ENCODE measurements at places on chromosomes 4 and X.
A peak's percentile ranks its signal among the peaks of the same experiment; 100 is the strongest.

DNA sequence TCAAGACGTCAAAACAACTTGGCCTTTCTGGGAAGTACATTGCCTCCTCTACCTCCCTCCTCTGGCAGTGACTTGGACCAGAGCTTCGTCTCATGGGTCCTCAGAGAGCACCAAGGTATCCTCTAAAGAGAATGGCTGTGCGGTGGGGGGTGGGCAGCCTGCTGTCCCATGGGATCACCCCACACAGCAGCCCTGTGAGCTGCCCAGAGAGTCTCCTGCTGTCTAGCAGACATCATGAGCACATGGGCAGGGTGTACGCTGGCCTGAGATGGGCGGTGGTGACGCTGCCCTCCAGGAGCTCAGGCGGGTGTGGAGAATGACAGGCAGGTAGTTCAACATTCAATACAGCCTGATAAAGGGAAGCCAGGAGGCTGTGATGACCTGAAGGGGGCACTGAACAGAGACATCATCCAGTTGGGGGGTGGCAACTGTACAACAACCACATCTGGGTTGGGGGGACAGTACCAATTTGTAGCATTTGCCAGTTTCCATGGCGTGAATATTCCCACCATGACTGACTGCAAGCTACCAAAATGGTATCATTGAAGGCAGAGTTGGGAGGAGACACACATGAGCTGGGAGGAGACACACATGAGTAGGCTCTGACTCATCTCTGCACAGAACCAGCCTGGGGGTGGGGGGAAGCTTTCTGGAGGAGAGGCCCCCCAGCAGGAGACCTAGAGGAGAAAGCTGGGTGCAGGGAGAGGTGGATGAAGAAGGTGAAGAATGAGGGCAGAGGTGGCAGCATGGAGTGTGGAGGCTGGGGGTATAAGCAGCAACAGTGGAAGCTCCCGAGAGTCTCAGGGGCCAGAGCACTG is 35.9 kb downstream of the C4orf50 start:
- DNase-seq = no peak

DNA sequence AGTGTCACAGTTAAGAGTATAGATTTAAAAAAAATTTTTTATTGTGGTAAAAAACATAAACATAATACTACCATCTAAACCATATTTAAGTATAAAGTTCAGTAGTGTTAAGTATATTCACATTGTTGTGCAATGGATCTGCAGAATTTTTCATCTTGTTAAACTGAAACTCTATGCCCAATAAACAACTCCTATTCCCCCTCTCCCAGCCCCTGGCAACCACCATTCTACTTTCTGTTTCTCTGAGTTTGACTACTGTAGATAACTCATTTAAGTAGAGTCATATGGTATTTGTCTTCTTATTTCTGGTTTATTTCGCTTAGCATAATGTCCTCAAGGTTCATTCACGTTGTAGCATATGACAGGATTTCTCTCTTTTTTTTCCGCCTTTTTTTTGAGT is 112.4 kb downstream of the PTTG2 start:
- DNase-seq = no peak

GRCh38 chr4:112546476-112546875 is 30.5 kb upstream of the NEUROG2 start:
- no peak for DNase-seq

GRCh38 chr4:89331686-89332544 is 24.3 kb upstream of the GPRIN3 start:
- peak; percentile 36 for DNase-seq

DNA sequence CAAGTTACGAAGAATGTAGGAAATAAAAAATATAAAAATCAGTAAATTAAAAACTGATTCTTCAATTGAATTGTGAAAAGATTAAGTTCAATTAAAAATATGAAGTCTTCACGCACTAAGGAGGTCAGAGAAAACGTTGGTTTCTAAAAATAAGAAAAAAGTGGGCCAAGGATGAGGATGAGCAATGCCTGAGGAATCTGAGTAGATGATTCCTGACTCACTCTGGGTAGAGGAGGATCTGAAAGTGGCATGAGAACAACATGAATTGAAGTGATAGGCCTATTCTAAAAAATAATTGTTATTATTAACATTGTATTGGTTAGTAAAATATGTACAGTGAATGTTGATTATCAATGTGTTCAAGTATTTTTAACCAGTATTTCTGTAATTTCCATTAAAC is 444.2 kb downstream of the GRIA2 start:
- DNase-seq = no peak

DNA sequence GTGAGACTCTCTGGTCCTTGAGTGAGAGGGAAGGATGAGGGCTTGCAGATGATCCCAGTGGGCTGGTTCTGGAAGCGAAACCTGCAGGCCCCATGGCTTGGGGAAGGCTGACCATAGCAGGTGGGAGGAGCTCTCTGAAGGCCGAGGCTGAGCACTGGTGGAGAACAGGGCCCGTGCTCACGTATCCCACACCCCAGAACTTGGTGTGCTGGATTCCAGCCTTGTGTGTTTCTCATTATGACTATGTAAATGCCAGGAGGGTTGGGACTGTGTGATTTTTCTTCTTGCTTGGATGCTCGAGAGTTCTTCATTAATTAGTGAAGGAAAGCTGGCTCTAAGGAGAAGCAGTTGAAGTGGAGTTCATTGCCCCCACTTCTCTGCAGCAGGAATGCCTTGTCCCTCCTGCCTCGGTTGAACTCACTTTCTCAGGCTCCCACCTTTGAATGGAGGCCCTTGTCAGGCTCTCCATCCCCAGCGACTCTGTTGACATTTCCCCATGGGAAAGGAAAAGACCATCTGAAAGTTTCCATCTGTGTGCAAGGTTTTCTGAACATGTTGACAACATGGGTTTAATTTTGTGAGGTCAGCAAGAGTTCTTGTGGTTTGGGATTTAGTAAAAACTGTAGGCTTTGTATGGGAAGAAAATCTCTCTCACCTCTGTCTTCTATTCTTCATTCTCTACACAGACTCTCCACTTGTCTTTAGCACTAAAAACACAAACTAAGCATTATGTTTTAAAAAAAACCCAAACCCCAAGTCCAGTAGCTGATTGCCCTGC is 57.7 kb downstream of the TBL1X start:
- no peak for DNase-seq

DNA sequence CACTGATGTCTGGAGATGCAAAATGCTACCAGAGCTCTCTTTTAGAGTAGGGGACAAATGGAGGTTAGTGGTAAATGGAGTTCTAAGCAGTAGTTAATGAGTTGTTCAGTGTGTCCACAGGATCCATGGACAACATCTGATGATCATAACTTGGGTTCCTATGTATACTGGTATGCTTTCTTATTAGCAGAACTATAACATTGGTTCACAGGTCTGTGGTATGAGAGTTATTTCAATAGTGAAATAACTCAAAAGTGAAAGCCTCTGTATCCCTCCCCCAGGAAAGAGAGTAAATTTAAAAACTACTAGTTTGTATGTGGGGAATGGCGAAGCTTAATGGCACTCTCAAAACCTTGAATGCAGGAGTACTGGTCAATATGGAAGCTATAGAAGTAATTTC is 363.5 kb upstream of the EMCN start:
- no peak for DNase-seq

GRCh38 chrX:139018436-139018835 is 306.9 kb upstream of the FGF13 start:
- DNase-seq = no peak

GRCh38 chr4:152554742-152555141 is 18.9 kb upstream of the FBXW7 start:
- DNase-seq = no peak

- no peak for DNase-seq
Measured at GRCh38 chr4:74202062-74202586, 44.2 kb downstream of the MTHFD2L start.

- no peak for DNase-seq
Measured at GRCh38 chrX:32280921-32281320, 930.4 kb downstream of the DMD start.

DNA sequence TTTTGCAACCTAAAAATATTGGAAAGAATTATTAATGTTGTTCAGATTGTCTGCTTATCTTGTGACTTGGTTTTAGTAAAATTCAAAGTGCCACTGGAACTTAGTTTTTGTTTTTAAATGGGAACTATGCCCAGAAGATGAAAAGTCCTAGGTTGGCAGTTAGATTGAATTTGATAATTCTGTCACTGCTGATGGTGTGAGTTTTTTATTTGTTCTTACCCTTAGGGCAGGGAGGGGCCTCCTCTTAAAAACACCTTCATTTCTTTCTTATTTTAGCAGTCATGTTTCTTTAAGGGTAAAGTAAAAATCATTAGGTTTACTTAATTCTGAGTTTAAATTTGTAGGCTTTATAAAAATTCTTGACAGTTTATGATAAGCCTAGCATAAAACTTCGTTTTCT is 80.6 kb downstream of the AFF1 start:
- no peak for DNase-seq

DNA sequence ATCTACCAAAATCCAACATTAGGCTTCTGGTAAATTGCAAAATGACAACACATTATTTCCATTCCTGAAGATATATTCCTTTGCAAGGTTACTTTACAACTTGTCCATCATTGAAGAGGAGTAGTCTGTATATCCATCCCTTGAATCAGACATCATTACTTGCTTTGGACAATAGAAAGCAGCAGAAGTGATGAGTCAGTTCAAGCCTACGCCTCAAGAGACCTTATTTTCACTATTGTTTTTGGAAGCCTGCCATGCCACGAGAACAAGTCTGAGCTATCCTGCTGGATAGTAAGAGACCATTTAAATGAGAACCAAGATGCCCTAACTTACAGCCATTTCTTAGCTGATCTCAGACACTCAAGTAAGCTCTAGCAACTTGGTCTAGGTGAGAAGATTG is 246.0 kb upstream of the HHIP start:
- DNase-seq = no peak

- DNase-seq = no peak
Measured at GRCh38 chrX:100895365-100896075, 21.4 kb upstream of the NOX1 start.

DNA sequence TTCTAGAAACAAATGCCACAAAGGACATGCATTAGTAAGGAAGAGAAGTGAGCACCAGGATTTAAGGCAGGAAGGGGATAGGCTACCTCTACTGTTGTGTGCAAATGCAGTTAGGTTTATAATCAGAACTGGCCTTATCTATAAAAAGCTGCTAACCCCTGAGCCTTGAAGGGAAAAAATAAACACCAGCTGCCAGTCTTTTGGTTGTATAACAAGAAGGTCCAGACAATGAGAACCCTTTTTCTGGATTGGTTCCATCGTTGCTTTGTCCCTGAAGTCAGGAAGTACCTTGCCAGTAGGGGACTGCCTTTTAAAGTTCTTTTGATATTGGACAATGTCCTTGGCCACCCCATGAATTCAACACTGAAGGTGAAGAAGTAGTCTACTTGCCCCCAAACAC is 126.7 kb upstream of the OTUD4 start:
- DNase-seq = no peak

DNA sequence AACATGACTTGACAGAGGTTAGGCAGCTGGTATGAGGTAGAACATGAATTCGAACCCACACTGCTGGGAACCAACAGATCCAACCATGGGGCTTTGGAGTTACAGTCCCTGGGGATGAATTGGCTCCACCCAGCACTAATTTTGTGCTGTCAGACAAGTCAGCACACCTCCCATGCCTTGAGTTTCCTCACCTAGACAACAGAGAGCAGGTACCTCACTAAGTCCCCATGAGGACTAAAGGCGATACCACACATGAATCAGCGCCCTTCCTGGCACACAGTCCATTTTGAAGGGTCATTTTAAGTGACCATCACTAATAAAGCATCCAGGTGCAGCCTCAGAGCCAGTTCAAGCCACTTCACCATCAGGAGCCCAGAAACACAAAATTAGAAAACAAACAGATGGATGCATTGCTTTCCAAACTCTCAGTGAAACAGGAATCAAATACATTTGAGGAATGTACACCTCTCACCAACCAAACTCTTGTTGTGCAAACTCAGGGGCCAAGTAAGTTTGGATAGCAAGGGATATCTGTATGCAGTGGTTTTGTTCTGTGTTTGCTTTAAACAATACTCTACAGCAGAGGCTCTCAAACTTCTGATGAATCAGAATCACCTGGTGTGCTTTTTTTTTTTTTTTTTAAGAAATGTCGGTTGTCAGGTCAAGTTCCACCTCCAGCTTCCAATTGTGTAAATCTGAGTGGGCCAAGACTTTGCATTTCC is 10.1 kb downstream of the IDS start:
- no peak for DNase-seq

DNA sequence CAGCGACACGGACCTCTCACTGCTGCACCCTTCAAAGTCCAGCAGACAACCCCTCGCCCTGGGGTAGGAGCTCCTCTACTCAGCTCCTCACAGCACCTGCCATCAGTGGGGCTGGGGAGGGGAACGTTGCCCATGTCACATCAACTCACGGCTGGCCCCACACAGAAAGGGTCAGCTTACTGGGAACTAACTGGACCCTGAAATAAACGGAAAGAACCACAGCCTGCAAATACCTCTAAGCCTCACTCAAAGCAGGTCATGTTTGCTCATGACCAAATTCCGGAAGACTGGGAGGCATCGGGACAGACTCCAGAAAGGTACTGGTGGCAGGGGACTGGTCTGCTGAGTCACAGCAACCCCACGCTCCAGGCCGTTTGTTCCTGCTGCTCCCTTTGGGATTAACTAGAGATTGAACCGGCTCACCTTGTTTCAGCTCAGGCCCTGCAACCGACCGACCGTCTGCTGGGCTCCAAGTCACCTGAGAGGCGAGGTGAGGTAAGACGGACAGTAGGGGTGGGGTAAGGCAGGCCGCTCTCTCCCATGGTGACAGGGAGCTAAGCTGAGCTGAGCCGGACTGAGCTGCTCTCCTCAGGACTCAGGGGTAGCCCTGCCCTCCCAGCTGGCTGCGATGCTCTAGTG is 5.6 kb downstream of the G6PD start:
- DNase-seq = no peak

- DNase-seq = no peak
Measured at GRCh38 chrX:9316096-9316495, 148.8 kb upstream of the TBL1X start.

GRCh38 chr4:147987252-147987651 is 255.4 kb downstream of the ARHGAP10 start:
- no peak for DNase-seq

DNA sequence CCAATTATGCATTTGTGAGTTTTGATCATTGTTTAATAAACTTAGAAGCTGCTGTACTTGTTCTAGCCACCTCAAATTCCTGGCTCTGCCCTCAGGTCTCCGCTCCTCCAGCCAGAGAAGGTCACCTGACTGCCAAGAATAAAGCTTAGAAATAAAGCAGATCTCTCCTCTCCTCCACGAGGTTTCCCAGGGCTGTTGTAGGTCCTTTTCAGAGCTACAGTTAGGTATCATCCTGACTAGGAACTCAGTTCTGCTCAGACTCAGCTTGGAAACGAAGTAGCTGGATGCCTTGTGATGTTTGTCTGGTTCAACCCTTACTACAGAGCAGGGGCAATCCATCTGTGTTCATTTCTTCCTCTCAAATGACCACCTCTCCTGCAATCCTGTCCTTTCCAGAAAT is 79.1 kb upstream of the RAPGEF2 start:
- no peak for DNase-seq

GRCh38 chr4:138821331-138821730 is 194.2 kb upstream of the NOCT start:
- no peak for DNase-seq

GRCh38 chrX:71545364-71545763 is 12.5 kb downstream of the OGT start:
- no peak for DNase-seq

GRCh38 chr4:46947541-46947940 is 38.5 kb upstream of the COX7B2 start:
- no peak for DNase-seq

GRCh38 chr4:113524096-113524495 is 237.4 kb downstream of the CAMK2D start:
- DNase-seq = no peak

GRCh38 chr4:94897023-94897422 is 139.3 kb downstream of the BMPR1B start:
- DNase-seq = no peak

GRCh38 chr4:124633285-124633941 is 79.1 kb downstream of the ANKRD50 start:
- no peak for DNase-seq

All from CD4-positive, alpha-beta T cell (primary cell).